ENCODE measurements at places on chromosomes 11 and 22.

GRCh38 chr11:103413266-103413888 lies 304.2 kb downstream of the DYNC2H1 start:
- no peak for DNase-seq

DNA sequence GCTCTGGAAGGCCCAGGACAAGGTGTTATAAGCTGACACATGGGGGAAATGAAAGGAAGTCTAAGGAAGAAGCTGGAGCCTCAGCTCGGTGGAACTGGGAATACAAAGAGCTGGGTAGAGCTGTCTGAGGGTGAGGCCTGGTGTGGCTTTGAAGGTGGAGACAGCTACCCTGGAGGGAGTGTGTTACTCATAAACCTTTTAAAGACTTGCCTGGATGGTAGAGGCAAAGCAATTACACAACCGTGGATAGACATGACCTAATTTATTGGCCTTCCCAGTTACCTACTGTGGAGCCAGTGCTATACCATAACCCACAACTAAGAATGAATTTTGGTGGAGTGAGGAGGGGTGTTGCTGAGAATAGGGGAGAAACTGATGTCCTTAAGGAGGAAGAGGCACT lies 22.6 kb downstream of the EXPH5 start:
- peak; percentile 74 for DNase-seq

- no peak for DNase-seq
These were observed 38.1 kb upstream of the SYT7 start for GRCh38 chr11:61618978-61619377.

DNA sequence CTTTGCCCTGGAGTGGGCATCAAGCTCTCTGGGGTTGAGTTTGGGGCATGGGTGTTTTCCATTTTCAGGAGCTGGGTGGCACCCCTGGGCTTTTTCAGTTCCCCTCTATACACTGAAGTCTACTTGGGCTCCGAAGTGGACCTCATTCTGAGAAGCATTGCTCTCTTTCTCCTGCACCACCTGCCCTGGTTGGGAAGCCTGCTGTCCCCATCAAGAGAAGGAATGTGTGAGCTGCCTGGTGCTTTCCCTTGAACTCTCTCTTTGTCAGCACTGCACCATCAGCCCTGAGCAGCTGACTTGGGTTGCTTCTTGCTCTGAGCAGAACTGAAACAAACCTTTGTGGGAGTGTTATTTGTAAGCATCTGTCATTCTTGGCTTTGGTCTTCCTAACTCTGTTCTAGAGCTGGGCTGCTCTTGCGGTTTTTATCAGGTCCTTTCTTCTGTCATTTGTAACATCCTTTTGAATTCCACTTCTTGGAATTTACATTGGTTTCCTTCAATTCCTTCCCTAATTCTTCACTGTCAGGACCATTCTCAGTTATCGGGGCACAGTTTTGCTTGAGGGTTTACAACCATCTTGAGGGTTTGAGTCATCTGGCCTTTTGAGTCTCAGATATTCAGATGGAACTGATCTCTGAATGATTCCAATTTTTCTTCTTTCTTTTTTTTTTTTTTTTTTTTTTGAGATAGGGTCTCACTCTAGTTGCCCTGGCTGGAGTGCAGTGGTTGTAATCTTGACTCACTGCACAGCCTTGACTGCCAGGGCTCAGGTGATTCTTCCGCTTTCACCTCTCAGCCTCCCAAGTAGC lies 20.5 kb downstream of the UBE2L3 start:
- DNase-seq: no peak

- DNase-seq: no peak
These were observed 5.5 kb upstream of the PIM3 start for GRCh38 chr22:49954991-49955580.

- no peak for DNase-seq
These were observed 300.5 kb downstream of the MIAT start for GRCh38 chr22:26957897-26958296.

DNA sequence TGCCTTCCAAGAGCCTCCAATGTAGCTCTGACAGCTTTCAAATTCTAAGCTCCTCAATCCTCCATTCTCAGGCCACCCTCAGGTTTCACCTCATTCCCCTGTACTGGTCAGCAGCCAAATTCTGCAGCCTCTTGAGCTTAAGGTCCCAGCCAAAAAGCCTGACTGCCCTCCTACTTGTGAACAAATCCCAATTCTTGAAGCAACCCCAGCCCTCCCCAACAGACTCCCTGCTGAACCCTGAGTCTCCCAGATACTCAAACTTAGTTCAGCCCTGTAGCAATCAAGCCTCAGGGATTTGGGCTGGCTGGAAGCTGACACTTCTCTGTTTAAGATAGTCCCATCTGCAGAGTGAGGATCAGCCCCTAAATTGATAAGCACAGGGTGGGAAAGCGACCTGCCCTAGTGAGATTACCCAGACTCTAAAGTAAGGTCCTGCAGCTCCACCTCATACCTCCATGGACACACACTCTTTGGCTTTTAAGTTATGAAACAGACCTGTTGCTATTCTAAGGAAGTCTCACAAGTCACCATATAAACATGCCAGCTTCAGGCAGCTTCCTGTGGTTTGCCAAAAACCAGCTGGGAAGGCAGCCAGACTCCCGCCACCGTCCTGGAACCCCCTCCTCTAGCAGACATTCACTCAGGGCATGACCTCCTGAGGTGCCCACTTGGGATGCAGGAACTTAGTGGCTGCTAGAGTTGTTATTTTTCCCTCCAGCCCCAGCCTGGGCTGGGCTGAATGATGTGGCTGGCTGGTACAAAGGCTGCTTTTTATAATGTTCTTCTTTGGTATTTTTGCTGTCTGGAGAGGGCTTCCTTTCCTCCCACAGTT lies 82.5 kb upstream of the PICALM start:
- DNase-seq: peak; percentile 94

- no peak for DNase-seq
These were observed 434.5 kb upstream of the CCDC90B start for GRCh38 chr11:83720675-83721074.

DNA sequence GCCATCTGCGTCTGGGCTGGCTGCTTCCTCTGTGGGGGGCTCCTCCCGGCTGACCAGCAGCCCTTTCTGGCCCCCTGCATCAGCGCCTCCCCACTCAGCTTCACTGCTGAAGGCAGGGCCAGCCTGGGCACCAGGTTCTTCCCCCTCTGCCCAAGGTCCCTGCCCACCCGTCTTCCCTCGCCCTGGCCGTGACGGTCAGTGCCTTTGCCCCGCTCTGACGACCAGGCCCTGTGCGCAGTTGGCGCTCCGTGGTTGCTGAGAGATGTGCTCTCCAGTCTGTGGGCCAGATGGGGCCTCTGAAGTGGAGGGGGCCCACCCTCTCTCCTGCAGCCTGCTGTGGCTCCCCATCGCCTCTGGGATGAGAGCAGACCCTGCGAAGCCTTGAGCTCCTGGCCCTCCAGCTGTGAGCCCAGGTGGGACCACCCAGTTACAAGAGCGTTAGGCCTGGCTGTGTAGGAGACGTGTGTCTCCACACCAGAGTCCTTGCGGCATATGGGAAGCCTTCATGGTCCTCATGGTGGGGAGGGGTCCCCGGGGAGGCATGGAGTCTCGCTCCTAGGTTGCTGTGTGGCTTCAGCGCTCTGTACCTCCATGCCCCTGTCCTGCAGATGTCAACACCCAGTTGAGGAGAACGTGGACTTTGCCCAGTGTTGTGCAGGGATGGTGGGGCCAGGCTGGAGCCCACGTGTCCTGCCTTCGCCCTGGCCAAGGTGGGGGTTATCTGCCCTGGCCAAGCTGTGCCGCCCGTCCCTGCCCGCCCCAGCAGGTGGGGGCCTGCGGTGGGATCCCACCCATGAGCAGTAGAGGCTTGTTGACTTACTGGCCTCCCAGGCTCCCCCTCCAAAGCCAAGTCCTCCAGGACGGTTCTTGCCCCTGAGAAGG lies 14.2 kb downstream of the LRP5 start:
- DNase-seq: no peak

DNA sequence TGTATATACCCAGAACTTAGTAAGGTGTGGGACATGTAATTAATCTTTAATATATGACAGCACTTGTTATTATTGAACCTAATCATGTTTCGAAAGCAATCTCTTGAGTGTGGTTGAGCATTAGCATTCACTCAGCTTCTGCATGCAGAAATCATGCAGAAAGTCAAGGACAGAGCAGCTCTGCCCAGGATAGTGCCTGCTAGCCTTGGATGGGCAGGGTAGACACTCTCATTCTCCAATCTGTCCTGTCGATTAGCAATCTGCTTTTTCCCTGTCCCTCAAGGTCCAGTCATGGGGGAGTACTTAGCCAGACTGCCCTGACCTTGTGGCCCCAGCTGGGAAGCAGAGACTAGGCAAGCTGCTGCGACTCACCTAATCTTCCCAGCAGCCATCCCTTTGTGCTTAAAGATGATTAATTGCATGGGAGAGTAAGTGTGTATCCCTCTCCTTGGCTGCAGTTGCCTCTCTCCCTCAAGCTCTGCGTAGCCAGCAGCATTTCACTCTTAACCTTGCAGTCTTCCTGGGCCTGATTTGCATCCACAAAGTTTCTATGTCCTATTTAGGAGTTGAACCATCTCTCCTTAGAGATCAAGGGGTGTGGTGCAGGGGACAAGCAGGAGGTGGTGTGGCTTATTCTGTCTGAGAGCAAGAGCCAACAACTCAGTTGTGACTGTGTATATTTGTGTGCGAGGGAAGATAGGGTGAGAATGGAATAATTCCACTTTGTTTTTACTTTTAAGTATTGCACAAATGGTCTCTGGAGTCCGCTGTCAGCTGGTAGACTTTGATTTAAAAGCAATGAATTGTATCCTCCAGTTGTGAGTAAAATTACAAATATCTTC lies 101.4 kb downstream of the FDX1 start:
- DNase-seq: no peak

DNA sequence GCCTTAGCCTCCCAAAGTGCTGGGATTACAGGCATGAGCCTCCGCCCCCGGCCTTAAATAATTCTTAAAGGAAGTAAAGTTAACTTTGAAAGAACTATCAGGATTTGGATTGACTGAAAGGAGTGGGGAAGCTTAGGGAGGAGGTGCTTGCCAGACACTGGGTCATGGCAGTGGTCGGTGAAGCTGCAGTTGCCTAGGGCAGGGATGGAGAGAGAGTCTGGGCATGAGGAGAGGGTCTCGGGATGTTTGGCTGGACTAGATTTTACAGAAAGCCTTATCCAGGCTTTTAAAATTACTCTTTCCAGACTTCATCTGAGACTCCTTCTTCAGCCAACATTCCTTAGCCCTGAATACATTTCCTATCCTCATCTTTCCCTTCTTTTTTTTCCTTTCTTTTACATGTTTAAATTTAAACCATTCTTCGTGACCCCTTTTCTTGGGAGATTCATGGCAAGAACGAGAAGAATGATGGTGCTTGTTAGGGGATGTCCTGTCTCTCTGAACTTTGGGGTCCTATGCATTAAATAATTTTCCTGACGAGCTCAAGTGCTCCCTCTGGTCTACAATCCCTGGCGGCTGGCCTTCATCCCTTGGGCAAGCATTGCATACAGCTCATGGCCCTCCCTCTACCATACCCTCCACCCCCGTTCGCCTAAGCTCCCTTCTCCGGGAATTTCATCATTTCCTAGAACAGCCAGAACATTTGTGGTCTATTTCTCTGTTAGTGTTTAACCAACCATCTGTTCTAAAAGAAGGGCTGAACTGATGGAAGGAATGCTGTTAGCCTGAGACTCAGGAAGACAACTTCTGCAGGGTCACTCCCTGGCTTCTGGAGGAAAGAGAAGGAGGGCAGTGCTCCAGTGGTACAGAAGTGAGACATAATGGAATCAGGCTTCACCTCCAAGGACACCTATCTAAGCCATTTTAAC lies at the start of gene NNMT:
NNMT (plus strand) TSS at position 724 of the 929 bp plus-strand sequence; CDS start at position 882, 158 bp downstream.
- peak; percentile 98 for DNase-seq

GRCh38 chr11:110242746-110243145 lies 53.7 kb downstream of the RDX start:
- DNase-seq: no peak

- DNase-seq: no peak
These were observed 2.1 kb downstream of the CCDC73 start for GRCh38 chr11:32792111-32792947.

- no peak for DNase-seq
These were observed 25.6 kb upstream of the DRICH1 start for GRCh38 chr22:23657727-23658126.

GRCh38 chr22:28711820-28712777 lies 29.5 kb downstream of the CHEK2 start:
- DNase-seq: peak; percentile 100

GRCh38 chr11:70500076-70500847 lies 101.9 kb downstream of the CTTN start:
- DNase-seq: no peak

GRCh38 chr11:32527261-32528175 lies 56.1 kb upstream of the EIF3M start:
- peak; percentile 84 for DNase-seq

GRCh38 chr11:48087974-48088681 lies 107.8 kb downstream of the PTPRJ start:
- no peak for DNase-seq

DNA sequence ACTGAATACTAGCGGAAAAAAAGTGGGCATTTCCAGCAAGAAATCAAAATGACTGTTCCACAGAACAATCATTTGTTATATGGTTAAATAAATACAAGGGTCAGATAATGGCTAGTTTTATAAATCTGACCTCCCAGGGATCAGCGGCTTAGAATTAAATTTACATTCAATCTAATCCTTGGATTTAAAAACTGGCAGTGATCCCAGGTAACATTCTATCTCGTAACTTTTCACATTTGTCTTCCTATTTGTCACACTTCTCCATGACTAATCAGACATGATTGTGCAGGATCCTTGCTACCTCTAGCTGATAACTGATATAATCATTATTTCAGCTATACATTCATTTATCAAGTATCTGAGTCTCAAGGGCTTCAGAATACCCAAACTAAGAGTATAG lies 2.9 kb upstream of the MMP3 start:
- no peak for DNase-seq
